ENCODE measurements at places on chromosomes 5 and 9.
A peak's percentile ranks its signal among the peaks of the same experiment; 100 is the strongest.

GRCh38 chr9:35110327-35110761, 5.3 kb downstream of the ATOSB start:
- DNase-seq: no peak

DNA sequence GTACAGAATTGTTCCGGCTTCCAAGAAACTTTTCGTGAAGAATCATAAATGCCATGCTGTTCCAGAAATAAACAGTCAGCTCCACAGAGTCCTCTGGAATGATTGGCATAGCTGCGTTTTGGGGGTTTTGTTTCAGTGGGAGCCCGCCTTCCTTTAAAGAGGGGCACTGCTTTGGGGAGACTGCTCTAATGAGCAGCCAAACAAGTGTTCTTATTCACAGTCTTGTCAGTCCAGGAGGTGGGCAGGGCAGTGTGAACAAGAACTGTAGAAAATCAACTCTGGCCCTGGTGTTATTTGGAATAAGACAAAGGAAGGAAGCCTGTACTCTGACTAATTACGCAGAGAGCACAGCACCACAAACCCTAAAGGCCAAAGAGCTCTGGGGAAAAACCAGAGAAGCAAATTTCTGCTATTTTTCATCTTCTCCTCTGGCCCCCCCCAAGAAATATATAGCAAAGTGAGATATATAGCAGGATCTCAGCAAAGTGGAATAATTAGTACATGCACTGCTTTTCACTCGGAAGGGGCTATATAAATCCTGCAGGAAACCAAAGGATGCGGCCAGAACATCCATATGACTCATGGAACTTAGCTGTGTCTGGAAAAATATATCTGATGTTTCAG, 92.9 kb downstream of the GLDC start:
- DNase-seq: no peak

- DNase-seq: no peak
These were observed 116.9 kb upstream of the S1PR3 start for GRCh38 chr9:88874391-88874790.

GRCh38 chr9:93292664-93293328, 108.9 kb downstream of the WNK2 start:
- no peak for DNase-seq

DNA sequence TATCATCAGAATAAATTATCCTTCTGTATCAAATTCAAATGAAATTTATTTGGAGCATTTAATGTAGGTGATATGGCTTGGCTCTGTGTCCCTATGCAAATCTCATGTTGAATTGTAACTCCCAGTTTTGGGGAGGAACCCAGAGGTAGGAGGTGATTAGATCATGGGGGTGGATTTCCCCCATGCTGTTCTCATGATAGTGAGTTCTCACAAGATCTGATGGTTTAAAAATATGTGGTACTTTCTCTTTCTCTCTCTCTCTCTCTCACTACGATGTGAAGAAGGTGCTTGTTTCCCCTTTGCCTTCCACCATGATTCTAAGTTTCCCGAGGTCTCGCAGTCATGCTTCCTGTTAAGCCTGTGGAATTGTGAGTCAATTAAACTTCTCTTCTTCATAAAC, 678.4 kb upstream of the RGMB start:
- DNase-seq: no peak

GRCh38 chr9:4740638-4741364, at the start of gene AK3:
AK3 (minus strand) TSS chr9:4741202; CDS start chr9:4741087, 115 bp downstream.
- peak; percentile 43 for DNase-seq

DNA sequence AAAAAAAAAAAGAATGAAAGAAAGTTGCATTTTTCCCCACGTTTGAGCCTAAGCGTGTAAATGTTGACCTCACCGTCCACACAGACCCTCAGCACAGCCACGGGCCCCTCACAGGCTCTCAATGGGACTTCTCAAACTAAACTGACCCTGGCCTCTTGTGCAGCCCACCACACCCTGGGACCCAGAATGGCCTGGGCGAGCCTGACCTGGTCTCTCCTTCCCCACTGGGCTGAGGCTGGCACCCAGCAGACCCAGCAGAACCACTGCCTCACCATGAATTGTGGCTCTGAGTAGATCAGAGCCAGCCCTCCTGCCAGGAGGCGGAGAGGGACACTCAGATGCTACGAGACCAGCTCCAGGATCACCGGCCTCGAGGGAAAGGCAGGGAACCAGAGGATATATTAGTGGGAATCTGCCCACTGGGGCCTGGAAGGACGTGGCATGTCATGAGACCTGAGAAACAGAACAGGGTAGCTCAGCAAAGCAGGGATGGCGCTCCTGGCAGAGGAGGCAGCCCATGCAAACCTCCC, 124.4 kb downstream of the ZNF354C start:
- DNase-seq: no peak

DNA sequence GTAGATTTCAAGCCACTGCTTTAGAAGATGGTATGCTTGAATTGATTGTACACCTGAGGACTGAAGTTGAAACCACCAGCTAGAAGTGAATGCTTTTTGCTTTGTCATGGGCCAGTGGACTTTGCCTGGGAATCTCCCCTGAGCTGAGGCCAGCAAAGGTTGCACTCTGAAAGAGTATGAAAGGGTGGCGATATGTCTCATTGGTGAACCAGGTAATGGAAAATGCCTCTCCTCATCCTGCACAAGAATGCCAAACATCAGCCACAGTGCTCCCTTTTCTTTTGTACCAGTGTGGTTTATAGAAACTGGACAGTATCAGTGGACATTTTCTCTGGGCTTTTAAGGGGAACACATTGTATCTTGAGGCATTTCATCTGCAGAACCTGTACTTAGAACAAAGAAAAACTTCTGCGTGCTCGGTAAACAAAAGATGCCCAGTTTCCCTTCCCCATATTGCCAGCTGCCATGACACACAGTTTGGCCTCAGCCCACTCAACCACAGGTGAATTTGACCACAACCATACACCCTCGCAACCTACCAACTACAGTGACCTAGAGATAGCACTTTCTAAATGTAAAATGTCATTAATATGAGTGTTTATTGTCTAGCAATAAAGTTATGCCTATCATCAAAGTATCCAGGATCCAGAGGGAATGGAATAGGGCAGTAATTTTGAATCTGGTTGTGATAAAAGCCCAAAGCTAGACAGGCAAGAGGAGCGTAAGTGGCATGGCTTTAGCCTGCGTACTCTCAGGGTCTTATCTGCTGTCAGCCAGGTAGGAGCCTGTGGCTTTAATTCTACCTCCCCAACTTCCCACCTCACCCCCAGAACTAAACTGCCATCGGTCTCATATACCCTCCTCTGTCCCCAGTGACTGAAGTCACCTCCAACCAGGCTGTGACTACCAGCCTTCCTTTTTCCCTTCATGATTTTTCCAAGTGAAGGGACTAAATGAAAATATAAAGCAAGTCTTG, 79.5 kb upstream of the LHFPL2 start:
- DNase-seq: no peak

- DNase-seq: no peak
These were observed 61.4 kb upstream of the PPP1R26 start for GRCh38 chr9:135418161-135418560.

DNA sequence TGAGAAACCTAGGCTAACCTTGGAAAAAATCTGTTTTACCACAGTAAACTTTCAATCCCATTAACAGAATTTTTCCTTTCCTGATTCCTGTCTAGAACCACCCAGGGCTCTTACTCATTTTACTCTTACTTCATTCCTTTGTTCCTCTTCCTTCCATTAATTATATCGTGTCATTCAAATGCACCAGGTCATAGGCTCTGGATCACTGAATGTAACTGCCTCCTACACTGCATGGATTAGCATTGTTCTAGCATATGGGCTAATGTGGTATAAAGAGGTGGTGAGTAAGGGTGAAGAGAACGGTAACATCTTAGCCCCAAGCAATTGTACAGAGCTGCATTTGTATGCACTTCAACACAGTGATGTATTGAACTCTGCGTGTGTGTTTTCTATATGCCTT, 49.5 kb upstream of the SPINK5 start:
- no peak for DNase-seq

DNA sequence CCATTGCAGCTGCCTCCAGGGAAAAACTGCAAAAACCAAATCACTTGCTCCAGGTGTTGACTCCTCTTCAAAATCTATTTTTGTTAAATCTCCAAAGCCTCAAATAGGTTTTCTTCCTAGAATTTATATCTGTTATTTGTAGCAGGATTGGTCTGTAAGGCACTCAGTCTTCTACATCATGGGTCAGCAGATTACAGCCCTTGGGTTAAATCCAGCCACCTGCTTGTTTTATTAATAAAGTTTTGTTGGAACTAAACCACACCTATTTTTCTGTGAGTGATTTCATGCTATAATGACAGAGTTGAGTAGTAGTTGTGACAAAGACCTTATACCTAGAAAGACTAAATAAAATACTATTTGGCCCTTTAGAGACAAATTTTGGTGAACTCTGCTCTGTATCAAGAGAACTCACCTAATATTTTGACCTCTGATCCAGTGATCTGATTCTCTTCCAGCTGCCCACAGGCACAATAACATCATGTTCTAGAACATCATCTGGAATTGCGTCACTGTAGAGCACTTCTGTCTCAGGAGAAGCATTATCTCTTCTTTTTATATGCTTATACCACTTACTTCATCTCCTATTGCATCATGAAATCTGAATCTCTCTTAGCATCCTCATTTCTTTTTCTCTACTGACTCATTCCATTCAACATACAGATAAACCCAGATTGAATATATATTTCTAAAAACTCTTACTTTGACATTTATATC, 130.1 kb downstream of the RPS23 start:
- DNase-seq: no peak

DNA sequence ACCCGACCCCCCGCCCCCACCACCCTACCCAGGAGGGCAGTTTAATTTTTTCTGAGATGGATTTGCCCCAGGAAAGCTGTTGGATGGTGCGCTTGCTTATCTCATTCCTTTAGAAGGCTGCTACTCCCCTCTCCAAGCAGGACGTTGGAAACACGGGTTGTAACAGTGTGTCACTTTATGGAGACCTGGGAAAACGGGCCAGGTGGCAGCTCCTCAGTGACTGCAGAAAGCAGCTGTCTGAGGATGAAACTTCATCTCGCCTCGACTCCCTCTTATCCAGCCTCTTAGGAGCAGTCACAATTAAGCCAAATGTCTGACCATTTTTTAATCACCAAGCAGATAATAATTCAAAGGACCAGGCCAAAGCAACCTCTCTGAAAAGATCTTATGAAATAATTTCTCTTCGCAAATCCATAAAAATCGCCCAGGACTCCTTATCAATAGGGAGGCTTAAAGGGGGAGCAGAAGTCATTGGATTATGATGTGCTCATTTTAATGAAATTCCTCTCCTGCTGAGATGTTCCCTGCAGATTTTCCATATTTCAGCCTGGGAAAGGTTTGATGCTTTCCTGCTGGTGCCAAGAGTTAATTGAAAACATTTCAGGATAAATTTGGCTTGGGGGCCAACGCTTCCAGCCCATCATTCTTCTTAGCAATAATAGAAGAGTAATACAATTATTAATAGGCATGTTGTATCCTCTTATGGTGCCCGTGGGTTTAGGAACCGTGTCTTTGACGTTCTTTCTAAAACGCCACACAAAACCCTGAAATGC, 26.0 kb downstream of the GAS1 start:
- no peak for DNase-seq

DNA sequence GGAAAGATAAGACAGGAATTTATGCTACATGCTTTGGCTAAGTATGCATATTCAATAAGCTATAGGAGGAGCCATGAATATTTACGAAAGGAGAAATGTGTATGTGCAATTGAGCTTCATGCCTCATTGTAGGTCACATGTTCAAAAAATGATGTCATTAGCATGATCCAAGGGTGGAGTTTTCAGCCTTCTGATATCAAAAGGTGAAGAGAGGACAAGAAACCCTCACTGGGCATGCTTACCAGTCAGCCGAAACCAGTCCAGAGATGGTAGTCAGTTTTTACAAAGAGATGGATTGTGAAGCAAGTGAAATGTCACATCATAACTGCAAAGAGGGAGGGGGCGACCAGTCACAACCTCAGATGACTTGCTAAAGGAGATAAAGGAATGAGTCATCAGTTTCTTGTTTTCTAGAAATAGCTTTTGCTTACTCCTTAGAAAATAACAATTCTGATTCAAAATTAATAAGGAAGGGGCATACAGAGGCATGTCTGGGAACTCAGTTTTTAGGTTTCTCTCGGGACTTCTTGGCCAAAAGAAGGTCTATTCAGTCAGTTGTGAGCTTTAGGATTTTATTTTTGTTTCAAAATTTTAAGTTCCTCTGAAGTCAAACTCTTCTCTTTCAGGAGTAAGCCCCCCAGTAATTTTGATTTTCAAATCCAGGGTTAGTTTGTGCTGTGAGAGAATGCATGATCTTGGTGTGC, 1067.8 kb upstream of the EDIL3 start:
- DNase-seq: no peak

DNA sequence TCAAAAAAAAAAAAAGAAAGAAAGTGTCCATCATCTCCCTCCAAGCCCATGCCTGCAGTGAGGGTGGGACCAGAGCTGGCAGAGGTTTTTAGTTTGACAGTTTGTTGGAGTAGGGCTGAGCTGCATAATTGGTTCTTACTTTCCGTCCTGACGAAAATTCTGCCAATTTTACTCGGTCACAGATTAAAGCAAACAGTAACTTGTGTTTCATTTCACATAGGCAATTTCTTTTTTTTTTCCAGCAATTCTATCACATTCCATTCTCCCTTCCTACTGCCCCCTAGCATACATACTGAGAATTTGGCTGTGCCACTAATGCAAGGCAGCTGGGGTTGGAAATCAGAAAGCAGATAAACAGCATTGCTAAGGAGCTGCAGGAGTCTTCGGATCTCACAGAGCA, 132.4 kb downstream of the FRMD3 start:
- DNase-seq: no peak

DNA sequence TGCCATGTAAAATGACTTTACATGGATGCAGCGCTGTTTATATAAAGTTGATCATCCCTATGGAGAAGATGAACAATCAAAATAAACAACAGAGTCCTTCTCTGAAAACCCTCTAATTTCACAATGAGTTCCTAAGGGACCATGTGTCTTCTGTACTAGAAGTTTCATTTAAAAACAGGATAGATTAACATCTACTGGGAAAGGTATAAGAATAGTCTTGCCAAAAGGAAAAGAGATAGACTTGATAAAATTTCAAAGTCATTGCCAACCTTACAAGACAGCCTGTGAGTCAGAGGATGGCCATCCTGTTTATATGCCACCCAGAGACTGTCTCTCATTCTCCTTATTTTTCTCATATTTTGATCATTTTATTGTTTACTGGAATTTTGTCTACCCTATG, 367.1 kb upstream of the PDE4D start:
- DNase-seq: no peak

DNA sequence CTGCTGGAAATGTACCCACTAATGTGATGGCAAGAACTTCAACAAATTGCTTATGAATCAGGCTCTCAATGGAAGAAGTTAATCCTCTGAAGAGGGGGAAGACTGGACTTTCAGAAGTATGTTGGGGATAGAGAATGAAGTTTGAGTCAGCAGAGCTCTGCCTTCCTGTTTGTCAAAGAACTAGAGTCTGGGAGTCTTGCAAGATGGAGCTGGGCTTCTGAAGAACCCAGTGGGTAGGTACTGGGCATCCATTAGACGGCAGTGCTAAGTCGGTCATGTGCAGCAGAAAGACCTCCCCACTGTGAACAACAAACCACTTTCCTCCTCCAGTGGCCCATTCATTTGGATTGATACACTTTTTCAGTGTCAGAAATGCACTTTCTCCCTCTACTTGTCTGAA, 34.6 kb downstream of the OTULIN start:
- no peak for DNase-seq

GRCh38 chr5:52802272-52802973, 14.7 kb downstream of the ITGA1 start:
- DNase-seq: no peak

Measured in esophagus squamous epithelium (tissue), 5 donors.